DND-41 (cell line): ENCODE measurements at places on chromosomes 7 and 10.
A peak's percentile ranks its signal among the peaks of the same experiment; 100 is the strongest.

DNA sequence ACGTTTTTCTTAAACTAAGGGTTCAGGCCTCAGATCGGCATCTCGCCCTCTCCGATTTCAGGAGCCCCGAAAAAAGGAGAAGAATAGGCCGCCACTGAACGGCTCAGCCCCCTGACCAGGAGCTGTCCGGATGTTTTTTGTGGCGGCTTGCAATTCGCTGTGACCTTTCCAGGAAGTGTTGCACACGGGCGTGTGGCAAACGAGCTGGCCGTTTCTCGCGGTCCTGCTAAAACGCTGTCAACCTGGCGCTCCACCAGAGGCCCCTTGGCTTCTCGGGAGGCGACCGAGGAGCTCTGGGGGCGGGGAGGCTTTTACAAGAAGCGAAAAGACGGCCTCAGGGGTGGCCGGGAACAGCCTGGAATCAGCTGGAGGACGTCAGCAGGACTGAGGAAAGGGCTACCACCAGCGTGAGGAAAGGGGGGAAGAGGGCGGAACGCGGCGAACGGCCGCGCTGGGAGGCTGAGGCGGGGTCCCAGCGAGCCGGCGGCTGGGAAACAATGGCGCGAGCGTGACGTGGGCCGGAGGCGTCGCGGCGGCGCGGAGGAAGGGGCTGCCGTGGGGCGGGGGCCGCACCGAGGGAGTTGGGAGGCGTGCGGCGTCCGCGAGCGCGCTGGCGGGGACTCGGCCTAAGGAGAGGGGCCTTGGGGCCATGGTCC, 493 bp downstream of the NT5C2 start:
- peak; percentile 73 for DNase-seq

DNA sequence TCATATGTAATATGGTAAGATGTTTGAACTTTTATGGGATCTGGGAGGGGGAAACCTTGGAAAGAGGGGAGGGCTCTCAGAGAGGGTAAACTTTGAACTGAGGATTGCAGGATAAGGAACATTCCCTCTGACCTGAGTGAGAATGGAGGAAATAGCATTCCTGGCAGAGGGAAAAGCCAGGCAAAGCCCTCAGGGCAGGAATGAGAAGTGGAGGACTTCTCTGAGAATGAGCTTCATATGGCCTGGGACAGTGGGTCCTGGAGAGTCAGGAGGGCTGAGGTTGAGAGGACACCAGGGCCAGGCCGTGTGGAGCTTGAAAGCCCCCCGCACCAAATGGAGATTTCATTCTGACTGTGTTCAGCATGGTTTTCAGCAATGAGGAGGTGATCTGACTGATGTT, 34.2 kb downstream of the NPVF start:
- DNase-seq, result no peak

GRCh38 chr10:855079-855478, 76.4 kb downstream of the LARP4B start:
- DNase-seq, result no peak

DNA sequence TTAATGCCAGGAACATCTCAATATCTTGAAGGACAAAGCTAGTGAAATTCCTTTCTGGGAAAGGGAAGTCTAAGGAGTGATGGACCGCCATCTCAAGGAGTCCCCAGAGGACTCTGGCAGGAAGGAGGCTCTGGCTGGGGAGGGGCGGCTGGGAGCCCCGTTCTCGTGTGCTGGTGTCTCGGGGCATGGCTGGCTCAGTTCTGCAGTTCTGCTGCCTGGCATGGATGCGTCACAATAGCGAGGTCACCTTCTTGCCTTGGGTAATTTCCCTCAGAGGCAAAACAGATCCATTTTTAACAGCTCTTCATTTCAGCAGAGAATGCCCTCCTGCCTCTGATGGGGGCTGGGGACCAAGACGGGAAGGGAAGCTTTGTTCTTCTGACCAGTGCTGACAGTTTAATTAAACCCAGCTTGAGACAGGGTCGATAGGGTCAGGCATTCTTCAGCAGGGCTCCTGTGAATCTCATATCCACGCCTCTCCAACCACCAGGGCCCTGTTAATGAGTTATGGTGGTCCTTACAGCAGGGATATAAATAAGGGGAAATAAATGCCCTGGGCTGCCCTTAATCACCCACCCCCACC, 35.7 kb downstream of the SLIT1 start:
- DNase-seq, result no peak

DNA sequence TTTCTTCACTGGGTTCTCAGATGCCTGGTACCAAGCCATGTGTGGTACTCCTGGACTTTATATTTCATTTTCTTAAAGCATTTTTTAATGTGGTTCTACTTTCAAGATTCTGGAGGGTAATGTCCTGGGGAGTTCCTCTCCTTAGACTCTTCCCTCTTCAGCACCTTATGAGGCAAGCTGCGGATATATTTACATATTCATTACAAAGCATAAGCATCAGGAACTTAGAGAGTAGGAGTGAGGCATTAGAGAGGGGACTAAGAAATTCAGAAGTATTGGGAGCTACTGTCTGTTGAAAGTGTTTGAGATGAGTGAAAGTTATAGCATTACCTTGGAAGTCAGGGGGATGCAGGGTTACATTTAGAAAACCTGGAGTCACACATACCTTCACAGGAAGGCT, 20.8 kb downstream of the AUTS2 start:
- no peak for DNase-seq

DNA sequence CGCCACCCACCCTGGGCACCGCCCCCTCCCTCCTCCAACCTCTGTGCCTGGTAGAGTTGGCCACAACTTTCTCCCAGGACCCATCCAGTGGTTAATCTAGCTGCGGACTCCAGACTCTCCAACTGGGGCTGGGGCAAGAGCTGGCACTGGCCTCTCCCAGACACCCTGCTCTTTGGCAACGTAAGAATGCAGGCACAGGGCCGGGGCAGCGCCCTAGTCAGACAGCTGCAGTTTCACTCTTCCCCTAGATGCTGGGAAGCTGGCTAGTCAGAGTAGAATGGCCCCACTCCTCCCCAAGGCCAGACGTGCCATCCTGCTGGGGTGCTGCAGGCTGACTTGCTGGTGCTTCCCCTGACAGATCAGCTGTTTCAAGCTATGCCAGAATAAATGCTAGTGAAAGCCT, 22.1 kb downstream of the HSPA12A start:
- DNase-seq, result no peak

GRCh38 chr7:137476937-137477336, 133.4 kb upstream of the PTN start:
- no peak for DNase-seq

- no peak for DNase-seq
These were observed 19.6 kb downstream of the EBF3 start for GRCh38 chr10:129944456-129944855.

DNA sequence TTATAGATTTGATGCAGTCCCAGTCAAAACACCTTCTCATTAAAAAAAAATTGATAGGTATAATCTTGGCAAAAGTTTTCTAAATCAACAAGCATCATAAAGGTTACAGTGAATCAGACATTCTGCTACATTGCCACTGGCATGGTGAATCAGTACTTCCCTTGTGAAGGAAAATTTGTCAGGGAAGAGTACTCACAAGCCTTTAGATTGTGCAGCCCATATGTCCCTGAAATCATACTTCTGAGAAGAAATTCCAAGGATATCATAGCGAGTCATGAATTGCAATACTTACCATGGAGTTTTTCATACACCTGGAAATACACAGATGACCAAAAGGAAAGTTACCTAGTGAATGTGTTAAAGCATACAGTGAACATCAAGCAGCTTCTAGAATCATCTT, 17.2 kb downstream of the VSTM2A start:
- no peak for DNase-seq
